Effector memory CD8-positive, alpha-beta T cell (primary cell): ENCODE measurements at places on chromosomes 11 and 22.

DNA sequence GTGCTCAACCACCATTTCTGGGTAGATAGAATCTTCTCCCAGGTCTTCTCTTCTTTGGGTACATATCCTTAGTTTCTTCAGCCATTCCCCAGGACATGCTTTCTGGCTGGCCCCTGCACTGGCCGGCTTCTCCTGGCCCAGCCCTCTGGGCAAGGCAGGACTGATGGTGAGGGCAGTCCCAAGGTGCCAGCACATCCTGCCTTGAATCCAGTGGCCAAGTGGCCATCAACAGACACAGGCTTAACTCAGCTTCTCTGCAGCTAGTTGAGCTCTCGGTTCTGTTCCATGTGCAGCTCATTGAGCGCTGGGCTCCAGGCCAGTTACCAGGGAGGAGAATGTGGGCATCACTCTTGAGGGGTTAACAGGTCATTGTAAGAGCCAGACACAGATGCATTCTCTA is 17.6 kb downstream of the SMIM38 start:
- H3K27me3 ChIP-seq: peaks cover 12% of the 10 kb centered on the region
- H3K4me1 ChIP-seq: no peaks in the 10 kb centered on the region
- no peak overlapping the region for H3K27ac ChIP-seq
- H3K4me3 ChIP-seq: no peak overlapping the region
- H3K36me3 ChIP-seq: no peaks in the 10 kb centered on the region

DNA sequence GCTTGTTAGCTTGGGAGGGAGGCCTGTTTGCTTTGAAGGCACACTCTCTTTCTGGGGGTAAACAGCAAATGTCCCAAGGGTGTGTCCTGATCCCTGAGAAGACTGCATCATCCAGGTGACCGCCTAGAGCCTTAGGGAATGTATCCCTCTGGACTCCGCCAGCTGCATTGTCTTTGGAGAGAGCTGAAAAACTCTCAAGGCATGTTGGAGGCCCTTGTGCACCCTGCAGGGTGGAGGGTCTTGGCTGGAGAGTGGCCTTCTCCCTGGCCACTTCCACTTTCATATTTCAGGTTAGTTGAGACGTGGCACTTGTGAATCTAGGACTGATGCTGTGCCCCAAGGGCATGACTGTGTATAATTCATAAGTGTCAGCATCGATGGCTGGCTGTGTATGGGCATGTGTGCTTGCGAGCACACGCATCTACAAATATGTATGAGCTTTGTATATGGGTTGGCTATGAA is 70.6 kb downstream of the ZBTB16 start:
- DNase-seq: no peak
- peaks cover 5% of the 10 kb centered on the region for H3K4me1 ChIP-seq
- H3K36me3 ChIP-seq: peaks cover 16% of the 10 kb centered on the region
- no peak overlapping the region for H3K4me3 ChIP-seq

DNA sequence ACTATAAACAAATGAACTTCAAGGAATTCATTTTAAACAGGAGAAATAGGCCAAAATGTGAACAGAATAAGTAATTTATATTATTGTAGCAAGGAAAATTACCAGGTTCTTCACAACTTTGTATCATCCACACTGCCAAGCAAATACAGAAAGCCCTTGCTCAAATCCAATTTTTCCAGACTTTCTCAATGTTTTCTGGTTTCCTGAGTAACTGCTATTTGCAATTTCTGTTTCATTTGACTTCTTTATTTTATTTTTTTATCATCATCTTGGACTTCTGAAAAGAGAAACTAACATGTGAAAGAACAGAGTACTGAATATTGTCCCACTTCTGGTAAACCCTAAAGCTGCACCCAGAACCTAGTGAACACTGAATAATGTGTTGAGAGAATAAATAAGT is 61.0 kb downstream of the SLC1A2 start:
- peaks cover 2% of the 10 kb centered on the region for H3K36me3 ChIP-seq
- no peak overlapping the region for H3K27ac ChIP-seq
- H3K4me3 ChIP-seq: no peak overlapping the region
- peaks cover 20% of the 10 kb centered on the region for H3K27me3 ChIP-seq
- DNase-seq: no peak
- H3K4me1 ChIP-seq: peaks cover 4% of the 10 kb centered on the region

GRCh38 chr22:49204599-49205482 is 622.8 kb downstream of the BRD1 start:
- no peak for DNase-seq
- H3K4me1 ChIP-seq: no peaks in the 10 kb centered on the region
- no peaks in the 10 kb centered on the region for H3K36me3 ChIP-seq
- no peak overlapping the region for H3K4me3 ChIP-seq

DNA sequence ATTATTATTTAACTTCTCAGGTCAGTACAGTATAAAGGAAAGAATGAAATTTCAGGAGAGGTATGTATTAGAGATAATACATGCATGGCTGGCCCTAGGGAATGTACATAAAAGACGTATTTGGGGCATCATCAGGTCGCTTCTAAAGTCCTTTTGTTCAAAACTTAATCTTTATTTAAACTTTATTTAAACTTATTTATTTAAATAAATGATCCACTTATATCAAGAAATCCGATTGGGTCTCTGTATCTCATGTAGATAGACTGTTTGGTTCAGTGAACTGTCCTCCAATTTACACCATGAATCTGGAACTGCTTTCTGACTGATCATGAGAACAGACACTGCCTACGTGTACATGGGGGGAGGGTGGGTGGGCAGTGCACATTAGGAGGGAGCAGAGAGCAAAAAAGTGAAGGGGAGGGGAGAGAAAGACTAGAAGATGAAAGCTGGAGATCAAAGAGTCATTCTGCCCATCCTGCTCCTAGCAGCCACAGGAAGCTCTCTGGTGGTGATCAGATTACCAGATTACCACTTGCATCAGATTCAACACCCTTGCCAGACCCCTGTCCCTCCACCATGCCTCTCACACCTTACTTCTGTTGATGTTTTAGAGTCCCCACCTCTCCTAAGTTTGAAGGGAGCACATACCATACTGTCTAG is 92.1 kb upstream of the MTMR2 start:
- no peak overlapping the region for H3K4me3 ChIP-seq
- H3K4me1 ChIP-seq: peaks cover 30% of the 10 kb centered on the region
- no peaks in the 10 kb centered on the region for H3K36me3 ChIP-seq
- H3K27me3 ChIP-seq: no peaks in the 10 kb centered on the region
- peak overlapping the region; percentile 47 for H3K27ac ChIP-seq

GRCh38 chr22:43861529-43861928 is 784 bp downstream of the SULT4A1 start:
- H3K4me3 ChIP-seq: no peak overlapping the region
- peaks cover 94% of the 10 kb centered on the region for H3K27me3 ChIP-seq
- H3K36me3 ChIP-seq: no peaks in the 10 kb centered on the region
- no peak for DNase-seq

GRCh38 chr22:35288116-35288515 is 11.6 kb upstream of the TOM1 start:
- no peak overlapping the region for H3K27ac ChIP-seq
- peaks cover 55% of the 10 kb centered on the region for H3K36me3 ChIP-seq
- no peak for DNase-seq
- no peaks in the 10 kb centered on the region for H3K4me1 ChIP-seq
- no peak overlapping the region for H3K4me3 ChIP-seq
- no peaks in the 10 kb centered on the region for H3K27me3 ChIP-seq

DNA sequence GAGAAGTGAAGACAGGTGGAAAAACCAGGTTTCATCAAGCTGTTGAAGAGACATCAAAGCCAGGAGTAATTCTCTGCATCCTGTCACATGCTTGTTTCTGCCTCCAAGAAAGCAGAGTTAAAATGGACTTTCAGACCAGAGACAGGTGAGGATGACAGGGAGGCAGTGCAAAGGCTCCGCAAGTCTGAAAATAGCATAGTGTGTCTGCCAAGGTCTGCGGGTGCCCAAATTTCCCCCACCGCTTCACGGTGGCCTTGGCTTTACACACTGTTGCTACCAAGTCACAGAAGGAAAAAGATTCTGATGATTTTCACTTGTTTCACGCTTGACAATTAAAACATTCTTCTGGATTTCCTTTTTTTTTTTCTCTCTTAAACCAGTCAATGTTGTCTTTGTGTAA is 44.2 kb downstream of the SNX19 start:
- no peak overlapping the region for H3K4me3 ChIP-seq
- no peak overlapping the region for H3K27ac ChIP-seq
- H3K27me3 ChIP-seq: no peaks in the 10 kb centered on the region
- no peak for DNase-seq
- H3K4me1 ChIP-seq: no peaks in the 10 kb centered on the region
